Spleen (tissue), 13 donors: ENCODE measurements at places on chromosomes 4 and X.

DNA sequence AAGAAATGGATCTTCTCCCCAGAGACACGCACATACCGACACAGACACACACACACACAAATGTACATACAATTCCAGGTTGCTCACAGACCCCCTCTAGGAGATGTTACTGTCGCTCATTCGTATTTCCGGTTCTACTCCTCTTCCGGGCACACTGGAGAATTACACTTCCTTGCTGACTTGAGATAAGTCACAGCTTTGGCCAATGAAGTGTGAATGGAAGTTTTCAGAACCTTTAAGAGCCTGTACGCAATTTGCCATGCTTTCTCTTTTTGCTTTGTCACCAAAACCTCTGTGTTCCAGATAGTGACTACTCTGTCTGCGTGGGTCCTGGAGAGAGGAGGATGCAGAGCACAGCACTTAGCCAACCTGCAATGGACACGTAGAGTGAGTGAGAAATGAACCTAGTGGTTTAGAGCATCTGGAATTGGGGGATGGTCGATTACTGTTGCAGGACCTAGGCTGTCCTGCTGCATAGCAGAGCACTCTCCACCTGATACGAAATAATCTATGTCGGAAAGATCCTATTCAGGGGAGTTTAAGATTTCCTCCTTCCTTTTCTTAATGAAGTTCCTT, 239.5 kb upstream of the TET2 start:
- DNase-seq = no peak

GRCh38 chr4:72383439-72383838, 185.6 kb downstream of the ADAMTS3 start:
- DNase-seq = no peak

GRCh38 chrX:149259241-149259640, 245.9 kb downstream of the IDS start:
- no peak for DNase-seq

- DNase-seq = no peak
Measured at GRCh38 chr4:137934046-137934445, 308.1 kb downstream of the SLC7A11 start.
